ENCODE measurements at places on chromosomes 12 and 14. TPM values are rescaled to one million over a fixed set of nuclear protein-coding genes. Genes with fewer than 3 reads are reported as not detected.
A peak's percentile ranks its signal among the peaks of the same experiment; 100 is the strongest.

Gene NTF3
- not detected for total RNA-seq

GRCh38 chr14:61609191-61609843 is 86.0 kb upstream of the HIF1A start:
- peaks cover 12% of the 10 kb centered on the region for H3K4me1 ChIP-seq
- peaks cover 4% of the 10 kb centered on the region for H3K27me3 ChIP-seq
- no peak overlapping the region for H3K4me3 ChIP-seq
- H3K36me3 ChIP-seq: peaks cover 2% of the 10 kb centered on the region

GRCh38 chr12:9039397-9039977 is 50.1 kb downstream of the KLRG1 start:
- peaks cover 44% of the 10 kb centered on the region for H3K4me1 ChIP-seq
- H3K4me3 ChIP-seq: peak overlapping the region; percentile 61
- DNase-seq: no peak
- peaks cover 5% of the 10 kb centered on the region for H3K36me3 ChIP-seq

GRCh38 chr14:102646615-102647014 is 54.2 kb downstream of the RCOR1 start:
- peaks cover 3% of the 10 kb centered on the region for H3K36me3 ChIP-seq
- H3K27me3 ChIP-seq: no peaks in the 10 kb centered on the region
- H3K27ac ChIP-seq: peak overlapping the region; percentile 79
- no peak overlapping the region for H3K4me3 ChIP-seq
- H3K4me1 ChIP-seq: peaks cover 61% of the 10 kb centered on the region
- no peak for DNase-seq

Gene CEBPE
- total RNA-seq: 0.25 TPM

- peaks cover 37% of the 10 kb centered on the region for H3K27me3 ChIP-seq
- no peak for DNase-seq
- H3K4me1 ChIP-seq: peaks cover 9% of the 10 kb centered on the region
- H3K27ac ChIP-seq: no peak overlapping the region
These were observed 341.7 kb downstream of the DPF3 start for GRCh38 chr14:72552236-72552635.

DNA sequence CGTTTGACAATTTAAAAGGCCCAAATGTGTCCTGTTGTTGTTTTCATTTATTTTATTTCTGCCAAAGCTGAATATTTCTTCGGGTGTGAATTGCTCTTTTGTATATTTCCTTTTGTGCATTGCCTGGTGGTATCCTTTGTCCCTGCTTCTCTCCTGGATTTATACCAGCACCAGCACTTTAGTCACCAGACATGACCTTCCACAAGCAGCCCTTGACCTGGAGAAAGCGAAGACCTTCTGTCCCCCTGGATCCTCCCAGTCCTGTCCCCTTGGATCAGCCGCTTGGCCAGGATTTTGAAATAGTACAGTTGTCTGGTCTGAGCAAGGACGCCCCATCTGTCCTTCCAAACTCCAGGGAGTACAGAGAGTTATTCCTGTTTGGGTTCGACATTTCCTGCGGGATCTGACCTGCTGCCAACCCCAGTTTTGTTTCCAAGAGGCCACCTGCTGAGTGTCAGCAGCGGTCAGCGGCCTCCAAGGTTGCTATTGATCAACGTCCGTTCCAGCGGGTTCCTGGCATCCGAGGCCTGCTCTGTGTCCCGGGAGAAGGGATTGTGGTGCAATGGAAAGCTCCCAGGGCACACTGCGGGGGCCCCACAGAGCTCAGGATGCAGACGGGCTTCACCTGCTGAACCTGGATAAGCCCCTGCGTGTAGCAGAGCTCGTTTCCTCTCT is 45.1 kb upstream of the CHGA start:
- H3K36me3 ChIP-seq: peaks cover 6% of the 10 kb centered on the region
- no peak overlapping the region for H3K4me3 ChIP-seq
- no peak for DNase-seq
- no peaks in the 10 kb centered on the region for H3K4me1 ChIP-seq
- H3K27me3 ChIP-seq: peaks cover 59% of the 10 kb centered on the region
- H3K27ac ChIP-seq: no peak overlapping the region

DNA sequence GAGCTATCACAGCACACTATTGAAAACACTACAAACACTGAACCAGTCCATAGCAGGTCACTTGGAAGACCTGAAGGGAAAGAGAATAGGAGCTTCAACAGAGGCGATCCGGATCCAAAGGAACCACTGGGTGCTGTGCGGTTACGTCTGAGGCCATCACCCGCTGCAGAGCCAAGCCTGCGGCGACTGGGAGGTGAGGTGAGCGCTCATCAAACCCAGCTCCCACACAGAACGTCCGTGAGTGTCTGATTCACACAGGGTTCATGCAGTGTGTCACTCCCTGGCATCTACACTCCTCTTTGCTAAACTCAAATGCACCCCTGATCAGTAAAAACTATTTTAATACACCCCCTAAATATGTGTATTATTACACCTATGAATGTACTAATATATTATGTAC is 64.1 kb downstream of the TMEM132D start:
- no peaks in the 10 kb centered on the region for H3K27me3 ChIP-seq
- no peaks in the 10 kb centered on the region for H3K4me1 ChIP-seq
- no peak overlapping the region for H3K27ac ChIP-seq
- DNase-seq: no peak
- H3K36me3 ChIP-seq: no peaks in the 10 kb centered on the region
- no peak overlapping the region for H3K4me3 ChIP-seq

- no peak overlapping the region for H3K4me3 ChIP-seq
- H3K27me3 ChIP-seq: peaks cover 17% of the 10 kb centered on the region
- H3K27ac ChIP-seq: no peak overlapping the region
- H3K4me1 ChIP-seq: peaks cover 2% of the 10 kb centered on the region
These were observed 36.0 kb upstream of the PPP4R3A start for GRCh38 chr14:91545946-91546716.

Gene SSPN
- not detected for total RNA-seq

DNA sequence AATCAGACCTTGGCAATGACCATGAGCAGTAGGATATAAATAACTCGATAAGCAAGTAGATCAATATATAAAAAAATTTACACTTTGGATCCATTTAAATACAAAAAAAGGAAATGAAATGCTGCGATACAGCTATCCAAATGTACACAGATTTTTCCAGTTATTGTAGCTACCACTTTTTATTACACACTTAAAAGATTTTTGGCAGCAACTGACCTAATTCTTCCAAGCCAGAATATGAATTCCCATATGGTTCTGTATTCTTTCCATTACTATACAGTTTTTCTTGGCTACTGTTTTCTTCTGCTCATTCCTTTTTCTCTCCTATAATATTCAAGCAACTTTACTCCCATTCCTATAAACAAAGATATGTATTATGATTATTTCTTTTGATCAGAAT is 52.2 kb downstream of the TMTC1 start:
- no peak for DNase-seq
- H3K27ac ChIP-seq: no peak overlapping the region
- no peaks in the 10 kb centered on the region for H3K27me3 ChIP-seq
- no peak overlapping the region for H3K4me3 ChIP-seq
- H3K4me1 ChIP-seq: no peaks in the 10 kb centered on the region
- H3K36me3 ChIP-seq: no peaks in the 10 kb centered on the region

Gene ARHGDIB
- 895 TPM for total RNA-seq

- DNase-seq: no peak
- H3K4me1 ChIP-seq: peaks cover 15% of the 10 kb centered on the region
- H3K4me3 ChIP-seq: no peak overlapping the region
- no peaks in the 10 kb centered on the region for H3K27me3 ChIP-seq
These were observed 24.6 kb downstream of the LIN52 start for GRCh38 chr14:74109369-74109768.

- no peaks in the 10 kb centered on the region for H3K27me3 ChIP-seq
- no peaks in the 10 kb centered on the region for H3K36me3 ChIP-seq
- H3K27ac ChIP-seq: peak overlapping the region; percentile 73
- H3K4me3 ChIP-seq: no peak overlapping the region
These were observed 5.5 kb downstream of the GLRX5 start for GRCh38 chr14:95540236-95540855.

DNA sequence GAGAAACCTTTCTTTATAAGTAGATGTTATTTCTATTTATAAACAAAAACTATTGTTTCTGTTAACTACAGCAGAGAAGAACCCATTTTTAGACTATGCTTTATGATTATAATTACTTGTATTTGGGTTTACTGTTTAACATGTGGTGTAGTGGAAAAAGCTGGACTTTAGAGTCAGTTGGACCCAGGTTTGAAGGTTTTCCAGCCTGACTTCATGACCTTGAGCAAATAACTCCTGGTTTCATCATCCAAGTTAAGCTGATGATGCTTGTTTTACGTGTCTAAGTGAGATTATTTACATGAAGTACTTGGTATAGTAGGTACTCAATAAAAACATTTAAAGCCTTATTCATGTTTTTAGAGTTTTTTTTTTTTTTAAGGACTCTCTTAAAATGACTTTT is 221.8 kb upstream of the ARHGAP5 start:
- H3K27me3 ChIP-seq: no peaks in the 10 kb centered on the region
- peaks cover 7% of the 10 kb centered on the region for H3K36me3 ChIP-seq
- DNase-seq: no peak

DNA sequence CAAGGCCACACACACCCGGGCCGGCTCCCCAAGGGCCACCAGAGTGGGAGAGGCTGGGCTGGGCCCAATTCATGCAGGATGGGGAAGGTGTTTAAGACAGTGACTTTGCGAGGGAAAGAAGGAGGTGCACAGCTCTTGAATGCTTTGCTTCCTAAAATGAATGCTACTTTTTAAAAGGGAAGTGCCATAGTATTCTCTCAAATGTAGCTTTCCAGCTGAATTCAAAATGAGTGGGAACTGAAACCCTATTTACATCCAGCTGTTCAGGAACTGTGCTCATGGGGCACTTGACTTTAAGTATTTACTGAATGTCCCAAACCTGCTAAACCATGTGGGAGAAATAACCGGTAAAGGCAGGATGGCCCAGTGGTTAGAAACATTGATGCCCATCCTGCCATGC is 7.6 kb downstream of the ITPK1 start:
- no peaks in the 10 kb centered on the region for H3K36me3 ChIP-seq
- H3K4me3 ChIP-seq: no peak overlapping the region
- peaks cover 27% of the 10 kb centered on the region for H3K4me1 ChIP-seq
- no peak overlapping the region for H3K27ac ChIP-seq

- H3K27ac ChIP-seq: peak overlapping the region; percentile 41
- DNase-seq: no peak
- no peak overlapping the region for H3K4me3 ChIP-seq
- peaks cover 4% of the 10 kb centered on the region for H3K27me3 ChIP-seq
These were observed 754 bp upstream of the BCL2L14 start for GRCh38 chr12:12069821-12070548.

- no peak for DNase-seq
- H3K27ac ChIP-seq: no peak overlapping the region
- H3K36me3 ChIP-seq: no peaks in the 10 kb centered on the region
- H3K4me3 ChIP-seq: no peak overlapping the region
These were observed 2.9 kb downstream of the SLC24A4 start for GRCh38 chr14:92325835-92326234.

GRCh38 chr12:77842430-77842829 is 11.7 kb downstream of the NAV3 start:
- no peaks in the 10 kb centered on the region for H3K4me1 ChIP-seq
- no peaks in the 10 kb centered on the region for H3K36me3 ChIP-seq
- H3K27me3 ChIP-seq: no peaks in the 10 kb centered on the region
- H3K4me3 ChIP-seq: no peak overlapping the region
- no peak for DNase-seq

Gene UBR7
- 12.9 TPM for total RNA-seq

DNA sequence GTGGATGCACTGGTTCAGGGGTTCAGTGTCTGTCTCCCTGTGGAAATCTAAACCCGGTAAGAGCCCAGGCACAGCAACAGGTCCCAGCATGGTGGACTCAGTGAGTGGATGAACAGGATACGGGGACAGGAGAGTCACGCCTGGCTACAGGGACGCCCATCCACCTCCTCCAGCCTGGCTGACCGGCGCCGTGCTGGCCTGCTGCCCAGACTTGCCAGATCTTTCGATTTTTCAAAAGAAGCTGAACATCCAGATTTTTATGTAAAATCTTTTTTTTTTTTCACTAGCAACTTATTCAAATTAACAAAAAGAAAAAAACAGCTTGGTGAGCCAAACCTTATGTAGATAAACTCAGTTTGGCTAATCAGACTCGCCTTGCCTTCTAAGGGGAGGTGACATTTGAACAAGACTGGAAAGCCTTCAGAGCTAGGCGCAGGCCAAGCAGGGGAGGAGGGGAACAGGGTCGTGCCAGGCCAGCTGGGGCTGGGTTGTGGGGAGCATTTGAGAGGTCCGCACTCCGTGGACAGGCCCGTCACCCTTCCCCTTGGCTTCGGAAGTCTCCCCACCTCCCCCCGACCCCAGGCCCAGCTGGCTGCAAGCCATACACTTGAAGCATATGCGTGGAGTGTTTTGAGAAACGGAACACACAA is 87.8 kb upstream of the NCOR2 start:
- no peak overlapping the region for H3K27ac ChIP-seq
- peaks cover 13% of the 10 kb centered on the region for H3K27me3 ChIP-seq
- H3K4me3 ChIP-seq: no peak overlapping the region
- no peak for DNase-seq
- H3K36me3 ChIP-seq: peaks cover 3% of the 10 kb centered on the region

DNA sequence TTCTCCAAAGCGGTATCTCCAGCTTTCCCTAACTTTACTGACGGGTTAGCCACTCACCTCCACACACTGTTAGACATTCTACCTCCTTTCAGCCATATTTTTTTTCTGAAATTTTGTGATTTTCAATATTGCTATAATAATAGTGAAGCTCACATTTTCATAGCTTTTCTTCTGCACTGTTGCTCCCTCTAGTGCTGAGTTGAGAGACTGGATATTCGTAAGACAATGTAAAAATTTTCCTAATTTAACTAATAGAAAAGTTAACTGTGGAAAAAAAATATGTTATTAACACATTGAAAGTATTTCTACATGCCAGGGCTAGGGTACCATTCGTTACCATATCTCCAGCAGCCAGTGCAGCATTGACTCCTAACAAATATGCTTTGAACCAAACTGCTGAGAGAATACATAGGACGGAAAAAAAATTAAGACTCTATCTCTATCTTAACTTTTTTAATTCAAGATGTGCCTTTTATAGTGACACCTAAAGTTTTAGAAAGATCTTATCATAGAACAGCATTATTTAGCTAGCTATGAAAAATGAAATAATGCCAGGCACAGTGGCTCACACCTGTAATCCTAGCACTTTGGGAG is 48.7 kb upstream of the ABCC9 start:
- no peak overlapping the region for H3K4me3 ChIP-seq
- peaks cover 7% of the 10 kb centered on the region for H3K4me1 ChIP-seq
- peaks cover 21% of the 10 kb centered on the region for H3K27me3 ChIP-seq
- H3K27ac ChIP-seq: no peak overlapping the region

GRCh38 chr12:77204083-77204482 is 138.7 kb upstream of the E2F7 start:
- no peak for DNase-seq
- no peak overlapping the region for H3K27ac ChIP-seq
- no peak overlapping the region for H3K4me3 ChIP-seq
- no peaks in the 10 kb centered on the region for H3K27me3 ChIP-seq

GRCh38 chr12:18868717-18869116 is 130.8 kb downstream of the CAPZA3 start:
- H3K4me1 ChIP-seq: peaks cover 19% of the 10 kb centered on the region
- H3K36me3 ChIP-seq: no peaks in the 10 kb centered on the region
- no peak for DNase-seq

Data from T-helper 17 cell (primary cell).